Stimulated activated CD4-positive, alpha-beta T cell treated with anti-CD3 and anti-CD28 coated beads, TNF-alpha, amount 100 ng/mL, for 1 hour (primary cell): ENCODE measurements at places on chromosomes 7 and 10.

DNA sequence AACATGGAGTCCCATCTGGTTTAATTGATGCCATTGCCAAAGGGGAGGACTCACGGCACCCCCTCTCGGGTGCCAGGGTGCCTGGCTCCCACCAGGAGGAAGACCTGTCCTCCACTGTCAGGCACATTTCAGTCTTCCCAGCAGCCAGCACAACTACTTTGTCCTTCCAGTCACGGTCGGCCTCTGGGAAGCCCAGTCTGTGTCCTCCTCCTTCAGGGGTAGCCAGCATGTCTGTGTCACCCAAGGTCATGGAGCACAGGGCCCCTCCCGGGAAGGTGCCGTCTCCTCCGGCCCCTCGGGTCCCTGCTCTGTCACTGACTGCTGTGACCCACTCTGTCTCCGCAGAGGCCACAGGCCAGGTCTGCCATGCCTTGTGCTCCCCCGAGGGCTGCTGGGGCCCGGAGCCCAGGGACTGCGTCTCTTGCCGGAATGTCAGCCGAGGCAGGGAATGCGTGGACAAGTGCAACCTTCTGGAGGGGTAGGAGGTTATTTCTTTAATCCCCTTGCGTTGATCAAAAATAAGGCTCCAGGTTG, 142.4 kb downstream of the EGFR start:
- DNase-seq: no peak

DNA sequence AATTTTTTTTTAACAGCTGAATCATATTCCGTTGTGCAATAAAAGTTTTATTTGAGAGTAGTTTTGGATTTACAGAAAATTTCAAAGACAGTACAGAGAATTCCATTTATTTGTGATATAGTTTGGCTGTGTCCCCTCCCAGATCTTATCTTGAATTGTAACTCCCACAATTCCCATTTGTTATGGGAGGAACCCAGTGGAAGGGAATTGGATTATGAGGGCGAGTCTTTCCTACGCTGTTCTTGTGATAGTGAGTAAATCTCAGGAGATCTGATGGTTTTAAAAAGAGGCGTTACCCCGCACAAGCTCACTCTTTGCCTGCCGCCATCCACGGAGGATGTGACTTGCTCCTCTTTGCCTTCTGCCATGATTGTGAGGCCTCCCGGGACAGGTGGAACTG, 228.0 kb upstream of the MAGI2 start:
- no peak for DNase-seq

DNA sequence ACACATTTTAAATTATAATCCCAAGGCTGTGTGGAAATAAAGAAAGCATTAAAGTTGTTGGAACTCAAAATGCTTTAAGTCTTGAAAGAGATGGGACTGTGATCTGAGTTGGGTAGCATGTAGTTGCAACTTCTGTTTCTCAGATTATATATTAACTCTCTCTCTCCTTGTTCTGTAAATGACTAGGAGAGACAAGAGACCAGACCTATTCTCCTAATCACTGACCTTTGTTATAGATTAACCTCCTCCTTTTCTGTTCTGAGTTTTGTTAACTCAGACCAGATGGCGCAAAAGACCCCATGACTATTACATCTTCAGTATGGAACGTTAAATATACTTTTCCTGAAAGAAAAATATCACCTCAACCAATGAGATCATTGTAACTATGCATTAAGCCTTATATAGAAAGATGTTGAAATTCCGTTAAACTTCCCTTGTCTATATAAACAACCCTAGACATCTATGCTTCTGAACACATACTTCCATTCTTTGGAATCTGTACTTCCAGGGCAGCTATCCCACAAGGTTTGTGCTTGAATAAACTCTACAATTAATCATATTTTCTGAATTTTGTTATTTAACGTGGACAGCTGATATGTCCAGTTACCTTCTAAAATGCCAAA, 143.5 kb upstream of the TRIM24 start:
- DNase-seq: no peak

GRCh38 chr7:41731493-41732435, 28.9 kb upstream of the INHBA start:
- DNase-seq: no peak

- DNase-seq: no peak
Observed at GRCh38 chr10:32377458-32378259, 30.7 kb upstream of the EPC1 start.

- no peak for DNase-seq
Observed at GRCh38 chr7:155962191-155962967, 150.1 kb upstream of the SHH start.

- no peak for DNase-seq
Observed at GRCh38 chr10:107747851-107748250, 583.3 kb upstream of the SORCS1 start.
